NCI-H1105 treated with DMSO at 0.1 percent for 48 hours (cell line): ENCODE measurements at places on chromosomes 7 and 10.

DNA sequence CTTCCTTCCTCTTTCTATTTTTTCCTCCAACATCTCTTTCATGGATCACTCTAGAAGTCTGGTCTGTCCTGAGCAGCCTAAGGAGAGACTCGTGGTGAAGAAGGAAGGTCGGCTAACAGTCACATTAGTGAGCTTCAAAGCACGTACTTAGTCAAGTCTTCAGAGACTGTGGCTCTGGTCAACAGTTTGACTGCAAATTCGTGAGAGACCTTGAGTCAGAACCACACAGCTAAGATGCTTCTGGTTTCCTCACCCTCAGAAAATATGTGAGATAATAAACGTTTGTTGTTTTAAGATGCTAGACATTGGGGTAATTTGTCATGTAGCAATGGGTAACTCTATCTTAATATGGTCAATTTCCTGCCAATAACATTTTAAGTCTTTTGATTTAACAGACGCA, 126.2 kb upstream of the LRRN3 start:
- no peak for DNase-seq

- DNase-seq = no peak
Measured at GRCh38 chr10:96690755-96691730, 29.3 kb downstream of the PIK3AP1 start.

GRCh38 chr7:16233517-16233916, 187.8 kb downstream of the CRPPA start:
- DNase-seq = no peak

- no peak for DNase-seq
Measured at GRCh38 chr10:76251841-76252671, 820.6 kb downstream of the LRMDA start.

DNA sequence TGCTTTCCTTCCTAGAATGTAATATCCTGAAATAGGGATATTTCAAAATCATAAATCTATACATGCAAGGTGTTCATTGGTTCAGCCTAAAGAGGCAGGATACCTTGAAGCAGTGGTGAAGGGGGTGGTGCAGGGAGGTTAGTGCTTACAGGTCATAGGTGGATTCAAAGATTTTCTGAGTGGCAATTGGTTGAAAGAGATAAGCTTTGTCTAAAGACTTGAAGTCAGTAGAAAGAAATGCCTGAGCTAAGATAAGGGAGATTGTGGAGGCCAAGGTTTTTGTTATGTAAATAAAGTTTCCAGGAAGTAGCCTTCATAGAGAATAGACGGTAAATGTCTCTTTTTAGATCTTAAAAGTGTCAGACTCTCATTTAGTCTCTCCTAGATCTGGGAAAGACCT, 741.2 kb upstream of the ZWINT start:
- no peak for DNase-seq

DNA sequence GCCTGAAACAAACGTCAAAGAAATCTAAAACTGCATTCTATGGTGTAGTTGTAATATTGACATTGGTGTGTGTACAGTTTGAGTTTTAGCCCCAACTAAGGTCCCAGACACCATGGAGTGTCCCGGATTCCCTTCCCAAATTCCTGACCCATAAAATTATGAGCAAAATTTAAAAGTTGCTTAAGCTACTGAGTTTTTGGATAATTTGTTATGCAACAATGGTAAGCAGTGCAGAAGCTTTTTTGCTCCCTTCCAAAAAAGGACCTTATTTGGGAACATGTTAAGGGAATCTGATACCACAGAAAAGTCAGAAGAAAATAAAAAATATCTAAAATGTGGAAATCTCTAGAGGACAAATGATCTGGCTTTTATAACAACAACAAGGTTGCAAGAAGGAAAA, 63.3 kb upstream of the KMT2E start:
- no peak for DNase-seq

- DNase-seq = no peak
Measured at GRCh38 chr10:11468126-11468742, 143.2 kb downstream of the USP6NL start.

DNA sequence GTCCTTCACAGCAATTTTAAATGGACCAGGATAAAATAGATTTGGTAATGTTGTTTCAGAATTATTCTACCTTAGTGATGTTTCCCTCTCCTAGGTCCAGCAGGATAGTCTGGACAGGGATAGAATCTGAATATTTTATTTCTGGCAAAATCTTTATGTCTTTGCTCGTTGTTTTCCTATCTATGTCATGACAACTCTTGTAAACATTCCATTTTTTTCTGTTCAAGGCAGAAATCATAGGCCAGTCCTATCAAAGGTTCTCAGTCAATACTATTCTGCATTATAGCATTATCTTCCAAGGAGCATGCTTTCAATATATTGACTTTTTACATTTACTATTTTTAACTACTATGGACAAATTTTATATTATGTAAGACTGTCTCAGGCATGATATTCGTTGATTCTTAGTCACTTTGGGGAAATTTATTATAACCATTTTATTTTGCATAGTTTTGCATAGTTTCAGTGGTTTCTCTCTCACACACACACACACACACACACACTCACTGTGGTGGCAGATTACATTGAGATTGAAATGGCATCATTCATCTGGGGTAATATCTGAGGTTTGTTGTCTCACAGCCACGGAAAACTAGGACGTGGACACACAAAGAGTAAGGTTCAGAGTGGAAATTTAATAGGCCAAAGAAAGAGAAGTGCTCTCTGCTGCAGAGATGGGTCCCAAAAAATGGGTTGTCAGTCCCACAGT, 17.2 kb downstream of the TAS2R60 start:
- no peak for DNase-seq

GRCh38 chr7:18708204-18708603, 212.7 kb downstream of the HDAC9 start:
- no peak for DNase-seq

- DNase-seq = no peak
Measured at GRCh38 chr10:49748006-49748405, 14.1 kb downstream of the OGDHL start.
